ENCODE measurements at places on chromosomes 6 and 20.

GRCh38 chr20:23679133-23680092 lies 9.4 kb downstream of the CST4 start:
- DNase-seq, result no peak

DNA sequence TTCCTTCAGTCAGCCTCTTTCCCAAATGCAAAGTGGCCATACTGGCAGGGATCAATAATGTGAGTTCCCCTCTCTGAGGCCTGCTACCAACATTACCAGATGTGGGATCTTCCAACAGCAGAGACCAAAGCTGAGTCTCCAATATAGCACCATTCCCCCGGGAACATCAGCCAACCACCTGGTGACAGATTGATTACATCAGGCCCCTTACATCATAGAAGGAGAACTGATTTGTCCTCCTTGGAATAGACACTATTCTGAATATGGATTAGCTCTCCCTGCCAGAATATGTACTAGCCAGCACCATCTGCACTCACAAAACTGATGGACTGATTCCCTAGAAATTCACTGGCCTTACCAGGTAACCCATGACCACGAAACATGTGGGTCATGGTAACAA lies 61.9 kb upstream of the CARMIL1 start:
- DNase-seq, result no peak

DNA sequence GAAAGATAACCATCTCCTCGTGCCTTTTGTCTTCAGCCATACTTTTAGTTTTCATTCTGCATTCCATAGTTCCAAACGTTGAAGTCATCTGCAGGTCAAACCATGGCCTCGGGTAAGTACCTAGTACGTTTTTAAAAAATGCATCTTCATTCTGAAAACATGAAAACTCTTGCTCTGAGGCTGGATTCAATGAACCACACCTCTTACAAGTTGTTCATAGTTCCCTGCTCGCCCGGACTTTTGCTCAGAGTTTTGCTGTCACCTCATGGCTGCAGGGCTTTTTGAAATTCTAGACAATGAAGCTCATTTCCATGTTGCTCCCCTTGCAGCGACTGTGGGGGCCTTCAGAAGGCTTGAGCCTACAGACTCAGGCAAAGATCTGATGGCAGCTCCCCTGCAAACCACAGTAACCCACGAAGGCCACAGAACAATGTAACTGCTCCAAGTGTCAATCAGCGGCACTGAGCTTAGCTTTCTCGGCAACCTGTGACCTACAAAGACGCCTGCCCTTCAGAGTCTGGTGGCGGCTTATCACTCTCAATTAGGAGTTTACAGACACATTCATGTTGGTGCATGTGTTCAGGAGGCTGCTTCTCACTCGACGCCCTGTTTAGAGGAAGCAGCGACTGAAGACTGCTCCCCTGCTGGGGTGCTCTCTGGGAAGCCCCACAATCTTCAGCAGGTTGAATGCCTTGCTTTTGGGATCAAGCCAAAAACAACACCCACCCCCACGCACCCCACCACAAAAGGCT lies 61.2 kb downstream of the FOXC1 start:
- no peak for DNase-seq

- DNase-seq, result no peak
Observed at GRCh38 chr6:168226902-168227318, 92.7 kb downstream of the DACT2 start.

GRCh38 chr20:24366336-24367004 lies 103.0 kb upstream of the SYNDIG1 start:
- DNase-seq, result no peak

DNA sequence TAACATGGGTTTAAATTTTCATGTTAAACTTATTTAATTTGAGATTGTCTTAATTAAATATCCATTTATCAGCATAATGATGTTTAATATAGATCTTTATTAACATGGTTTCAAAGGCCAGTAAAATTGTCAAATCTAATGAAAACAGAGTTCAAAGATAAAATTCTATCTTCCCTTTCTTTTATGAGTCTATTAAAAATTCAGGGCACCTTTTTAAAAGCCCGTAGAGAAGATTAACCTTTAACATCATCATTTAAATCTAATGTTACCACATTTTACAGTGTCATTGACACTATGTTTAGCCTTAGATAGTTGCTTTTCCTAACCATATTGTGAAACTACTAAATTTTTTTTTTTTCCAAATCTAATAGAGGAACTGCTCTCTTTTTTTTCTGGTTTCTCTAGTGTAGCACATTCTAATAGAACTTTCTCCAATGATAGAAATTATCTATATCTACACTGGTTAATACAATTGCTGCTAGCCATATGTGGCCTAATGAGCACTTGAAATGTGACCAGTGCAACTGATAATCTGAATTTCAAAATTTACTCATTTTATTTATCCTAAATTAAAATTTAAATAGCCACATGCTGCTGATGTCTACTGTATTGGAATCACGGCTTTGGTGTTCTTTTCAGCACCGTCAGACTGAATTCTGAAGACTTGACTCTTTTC lies 410.9 kb downstream of the UTRN start:
- DNase-seq, result no peak

GRCh38 chr6:45900808-45901752 lies 114.6 kb downstream of the CLIC5 start:
- DNase-seq, result no peak

- no peak for DNase-seq
Observed at GRCh38 chr6:6438286-6438685, 117.8 kb upstream of the F13A1 start.

GRCh38 chr20:3674995-3675900 lies 6.6 kb downstream of the ADAM33 start:
- no peak for DNase-seq

- no peak for DNase-seq
Observed at GRCh38 chr20:11716239-11716944, 201.3 kb upstream of the BTBD3 start.

- DNase-seq, result no peak
Observed at GRCh38 chr6:64680446-64680845, 1026.6 kb downstream of the EYS start.

DNA sequence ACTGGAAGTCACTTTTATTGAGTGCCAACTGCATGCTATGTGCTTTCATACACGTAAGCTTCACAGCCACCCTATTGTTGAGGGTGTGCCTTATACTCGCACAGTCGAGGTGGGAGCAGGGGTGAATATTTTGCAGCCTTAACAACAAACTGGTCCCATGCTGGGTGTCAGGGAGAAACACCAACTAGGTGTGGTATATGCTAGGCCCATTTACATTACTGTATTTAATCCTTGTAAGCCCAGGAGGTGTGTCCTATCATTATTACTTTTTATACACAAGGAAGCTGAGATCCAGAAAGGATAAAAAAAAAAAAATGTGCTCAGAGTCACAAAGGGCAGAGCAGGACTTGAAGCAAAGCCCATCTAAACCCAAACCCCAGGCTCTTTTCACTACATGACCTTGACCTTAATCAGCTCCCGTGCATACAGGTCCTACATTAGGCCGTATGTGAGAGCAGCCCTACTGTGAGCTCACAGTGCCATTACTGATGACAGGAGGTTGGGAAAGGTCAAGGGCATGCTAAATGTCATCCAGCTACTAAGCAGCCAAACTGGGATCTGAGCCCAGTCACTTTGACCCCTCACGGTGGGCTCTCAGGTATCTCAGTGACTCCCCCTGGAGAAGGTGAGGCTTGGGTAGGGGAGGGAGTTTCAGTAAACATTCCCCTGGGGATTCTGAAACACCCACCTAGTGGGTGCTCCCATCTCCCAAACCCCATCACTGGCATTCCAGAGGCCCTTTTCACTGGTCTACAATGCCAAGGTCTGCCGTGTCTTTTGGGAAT lies 61.7 kb downstream of the BFSP1 start:
- DNase-seq, result no peak

DNA sequence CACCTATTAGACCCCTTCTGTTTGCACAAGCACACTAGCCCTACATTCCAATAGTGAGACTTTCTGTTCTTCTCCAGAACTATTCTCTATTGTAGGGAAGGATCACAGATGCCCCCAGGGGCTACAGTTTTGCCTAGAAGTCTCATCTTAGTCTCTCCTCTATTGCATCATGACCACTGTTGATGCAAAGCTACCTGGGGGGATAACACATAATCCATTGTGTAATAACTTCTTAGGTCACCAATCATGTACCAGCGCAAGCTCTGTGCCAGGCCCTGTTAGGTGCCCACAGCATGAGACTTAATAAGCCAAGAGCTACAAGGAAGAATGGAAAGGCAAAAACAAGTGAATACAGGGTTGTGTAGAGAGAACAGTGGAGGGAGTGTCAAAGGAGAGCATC lies 98.1 kb upstream of the TNFAIP3 start:
- DNase-seq, result no peak

GRCh38 chr6:90107771-90108282 lies 188.8 kb downstream of the BACH2 start:
- no peak for DNase-seq

GRCh38 chr6:34859951-34860350 lies 27.9 kb downstream of the TAF11 start:
- no peak for DNase-seq

- no peak for DNase-seq
Observed at GRCh38 chr6:133502441-133503335, 261.5 kb downstream of the EYA4 start.

DNA sequence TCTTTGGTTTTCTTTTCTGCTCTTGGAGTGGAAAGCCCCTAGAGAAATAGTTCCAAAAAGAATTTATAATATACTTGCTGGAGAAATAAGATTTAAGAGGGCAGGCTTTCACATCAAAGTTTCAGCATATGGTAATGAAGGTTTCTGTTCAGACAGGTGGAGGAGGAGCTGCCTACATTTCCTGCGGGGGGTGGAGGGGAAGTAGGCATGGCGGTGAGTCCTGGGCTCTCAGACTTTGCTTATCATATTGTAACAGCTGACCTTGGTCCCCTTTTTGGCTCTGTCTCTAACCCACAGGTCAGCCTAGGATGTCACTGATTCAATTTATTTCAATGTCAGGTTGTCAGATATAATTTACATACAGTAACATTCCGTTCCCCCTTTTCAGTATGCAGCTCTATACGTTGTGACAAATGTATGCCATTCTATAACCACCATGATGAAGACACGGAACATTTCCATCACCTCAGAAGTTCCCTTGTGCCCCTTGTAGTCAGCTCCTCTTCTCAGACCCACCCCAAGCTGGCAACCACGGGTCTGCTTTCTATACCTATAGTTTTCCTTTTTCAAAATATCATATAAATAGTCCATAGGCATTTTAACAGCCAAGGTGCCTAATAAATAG lies 77.6 kb upstream of the GGTLC1 start:
- DNase-seq, result no peak

DNA sequence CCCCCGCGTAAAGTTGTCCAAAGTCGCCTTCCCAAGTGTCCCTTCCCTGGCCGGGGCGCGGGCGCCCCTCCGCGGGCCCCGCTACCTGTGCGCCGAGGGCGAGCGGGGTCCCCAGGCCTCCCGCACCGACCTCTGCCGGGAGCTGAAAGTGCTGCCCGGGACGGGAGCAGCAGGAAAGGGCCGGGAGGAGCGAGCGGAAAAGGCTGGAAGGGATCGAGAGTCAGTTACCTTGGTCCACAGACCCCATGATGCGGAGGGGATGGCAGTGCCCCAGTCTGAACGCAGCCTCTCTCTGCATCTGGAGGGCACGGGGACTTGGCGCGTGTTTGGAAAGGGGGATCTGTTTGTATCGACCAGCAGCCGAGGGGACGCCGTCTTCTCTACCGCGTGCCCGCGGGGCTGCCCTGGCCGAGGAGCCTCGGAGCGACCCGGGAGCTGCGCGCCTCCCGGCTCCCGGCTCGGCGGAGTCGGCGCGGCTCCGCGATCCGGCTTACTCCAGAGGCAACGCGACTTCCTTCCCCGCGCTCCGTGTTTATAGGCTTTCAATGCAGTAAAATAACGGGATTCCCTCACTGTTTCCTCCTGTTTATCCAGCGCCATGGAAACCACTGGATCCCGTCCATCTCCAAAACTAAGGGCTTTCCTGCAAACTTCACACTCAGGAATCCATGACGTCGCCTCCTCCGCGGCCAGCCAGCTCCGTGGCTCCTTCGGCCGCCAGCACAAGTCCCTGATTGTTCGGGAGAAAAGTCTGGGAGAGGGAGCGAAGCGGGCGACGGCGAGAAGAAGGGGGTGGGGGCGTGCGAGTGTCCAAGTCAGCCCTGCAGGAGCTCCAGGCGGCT lies 20.0 kb upstream of the NFATC2 start:
- peak; percentile 93 for DNase-seq

DNA sequence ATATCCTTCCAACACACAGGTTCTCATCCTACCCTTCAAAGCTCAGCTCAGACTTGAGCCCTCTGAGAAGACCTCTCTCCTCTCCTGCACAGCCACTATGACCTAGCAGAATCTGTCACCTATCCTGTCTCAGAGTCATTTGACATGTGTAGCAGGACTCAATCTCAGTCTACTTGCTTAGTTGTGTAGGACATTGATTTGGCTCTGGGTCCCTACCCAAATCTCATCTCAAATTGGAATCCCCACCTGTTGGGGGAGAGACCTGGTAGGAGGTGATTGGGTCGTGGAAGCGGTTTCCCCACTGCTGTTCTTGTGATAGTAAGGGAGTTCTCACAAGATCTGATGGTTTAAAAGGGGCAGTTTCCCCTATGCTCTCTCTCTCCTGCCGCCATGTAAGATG lies 297.9 kb downstream of the CD83 start:
- DNase-seq, result no peak

DNA sequence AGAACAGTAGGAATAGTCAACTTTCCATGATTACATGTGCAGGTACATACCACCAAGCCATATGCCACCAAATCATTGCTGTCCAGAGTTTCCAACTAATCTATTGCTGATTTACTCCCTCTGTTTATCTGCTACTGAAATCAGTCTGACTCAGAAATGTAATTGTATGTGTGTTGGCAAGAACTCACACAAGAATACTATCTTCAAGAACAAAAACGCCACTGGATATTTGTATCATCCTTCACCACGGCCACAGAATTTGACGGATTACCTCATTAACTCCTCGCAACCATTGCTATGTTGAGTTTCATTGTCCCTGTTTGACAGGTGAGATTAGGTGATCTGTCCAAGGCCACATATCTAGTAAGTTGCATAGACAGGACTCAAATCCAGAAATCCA lies 159.2 kb downstream of the GMPR start:
- no peak for DNase-seq

DNA sequence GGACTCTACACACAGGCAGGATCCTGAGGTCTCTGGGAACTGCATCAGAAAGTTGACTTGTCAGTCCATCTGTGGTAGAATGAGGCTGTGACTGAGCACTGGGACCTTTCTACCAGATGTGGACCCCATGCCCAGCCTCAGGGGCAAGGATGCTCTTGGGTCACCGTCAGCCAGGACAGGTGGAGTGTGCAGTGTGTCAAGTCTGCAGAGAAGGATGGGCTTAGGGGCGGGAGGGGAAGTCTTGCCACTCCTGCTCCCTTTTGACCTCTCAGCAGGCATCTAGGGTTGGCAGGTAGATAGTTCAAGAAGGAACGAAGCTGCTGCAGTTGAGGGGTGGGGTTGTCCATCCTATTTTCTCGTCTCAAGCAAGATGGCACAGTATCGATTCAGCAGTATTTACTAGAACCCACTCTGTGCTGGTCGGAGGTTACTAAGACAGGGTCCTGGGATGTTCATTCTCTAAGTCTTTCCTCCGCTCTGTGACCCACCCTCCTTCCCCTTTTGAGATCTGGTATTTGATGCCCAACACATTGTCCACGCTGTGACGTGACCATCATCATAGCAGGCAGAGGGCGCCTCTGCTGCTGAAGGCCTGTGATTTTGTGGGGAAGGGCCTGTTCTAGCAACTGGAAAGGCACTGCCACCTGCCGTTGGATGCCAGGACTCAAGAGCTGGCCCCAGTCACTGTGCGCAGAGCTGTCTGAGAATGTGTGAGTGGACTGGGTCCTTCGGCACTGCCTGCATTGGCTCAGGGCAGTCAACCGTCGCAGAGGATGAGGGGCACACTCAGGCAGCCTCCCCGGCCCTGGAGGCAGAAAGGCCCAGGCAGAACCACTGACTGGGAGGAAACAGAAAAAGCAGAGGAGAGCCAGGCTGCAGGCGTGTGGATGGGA lies 23.2 kb downstream of the RBCK1 start:
- peak; percentile 70 for DNase-seq

All from sciatic nerve (tissue), 2 donors.